Testis (tissue), 5 donors: ENCODE measurements at places on chromosomes 4 and X.

DNA sequence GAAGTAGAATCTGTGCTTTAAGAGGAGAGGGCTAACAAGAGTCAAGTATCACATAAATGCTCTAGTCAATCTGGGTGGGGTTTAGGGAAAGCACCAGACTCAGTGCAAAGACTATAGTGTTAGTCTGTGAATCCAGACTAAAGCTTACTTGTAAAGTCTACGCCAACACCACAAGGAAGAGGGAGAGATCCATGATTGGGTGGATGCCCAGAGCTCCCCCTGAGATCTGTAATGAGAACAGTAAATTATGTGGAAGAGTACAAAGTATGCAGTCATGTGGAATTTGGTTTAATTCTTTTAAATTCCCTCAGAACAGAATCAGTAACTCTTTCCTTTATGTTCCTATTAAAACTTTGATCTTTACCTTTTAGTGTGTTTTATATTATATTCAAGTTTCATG, 354.7 kb upstream of the SPANXN4 start:
- DNase-seq: no peak

DNA sequence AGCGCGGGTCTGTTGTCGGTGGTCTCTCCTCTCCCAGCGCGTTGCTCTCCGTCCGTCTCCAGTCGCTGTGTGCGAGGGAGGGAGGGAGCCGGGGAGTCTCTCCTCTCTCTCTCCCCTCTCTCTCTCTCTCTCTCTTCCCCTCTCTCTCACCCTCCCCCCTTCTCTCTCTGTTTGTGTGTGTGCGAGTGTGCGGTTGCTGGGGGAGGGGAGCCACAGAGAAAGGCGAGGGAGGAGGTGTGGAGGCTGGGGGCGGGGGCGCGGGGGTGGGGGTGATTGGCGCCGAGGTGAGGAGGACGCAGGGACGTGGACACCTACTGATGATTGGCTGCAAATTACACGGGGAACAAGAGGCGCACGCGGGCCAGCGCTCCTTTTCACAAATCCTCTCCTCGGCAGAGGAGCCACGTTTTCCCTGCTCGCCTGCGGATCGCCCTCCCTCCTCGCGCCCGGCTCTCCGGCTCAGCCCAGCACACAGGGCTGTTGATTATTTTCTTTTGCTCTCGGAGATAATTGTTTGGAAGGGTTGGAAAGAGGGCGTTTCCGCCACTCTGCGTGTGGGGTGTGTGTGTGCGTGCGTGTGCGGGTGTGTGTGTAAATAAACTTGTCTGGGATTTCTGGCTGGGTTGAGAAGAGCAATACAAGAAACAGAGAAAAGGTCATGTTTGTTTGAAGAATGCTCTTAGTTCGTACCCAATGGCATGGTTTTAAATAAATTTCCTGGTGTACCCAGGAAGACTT, at the start of gene CXXC4:
Gene CXXC4, minus strand, starts transcription at position 73 of the 738 bp plus-strand sequence. CDS start 3,092 bp downstream, outside the sequence.
- peak; percentile 88 for DNase-seq

GRCh38 chr4:7444731-7445130, 10.0 kb upstream of the PSAPL1 start:
- no peak for DNase-seq

DNA sequence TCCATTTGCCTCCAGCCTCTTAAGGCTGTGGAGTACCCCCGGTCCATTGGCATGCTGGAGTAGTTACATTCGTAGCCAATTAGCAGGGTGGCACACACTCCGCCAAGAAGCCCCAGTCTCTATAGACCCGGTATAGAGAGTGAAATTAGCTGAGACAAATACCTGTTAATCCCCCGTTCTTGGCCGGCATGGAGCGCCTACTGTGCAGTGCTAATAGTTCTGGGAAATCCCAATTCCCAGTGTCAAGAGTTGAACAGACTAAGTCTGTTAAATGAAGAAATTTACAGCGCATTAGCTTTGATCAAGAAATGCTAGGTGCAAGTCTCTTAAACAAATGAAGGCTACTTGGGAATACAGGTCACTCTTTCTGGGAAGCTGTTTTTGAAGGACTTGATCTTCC, 127.8 kb upstream of the ARX start:
- DNase-seq: no peak

DNA sequence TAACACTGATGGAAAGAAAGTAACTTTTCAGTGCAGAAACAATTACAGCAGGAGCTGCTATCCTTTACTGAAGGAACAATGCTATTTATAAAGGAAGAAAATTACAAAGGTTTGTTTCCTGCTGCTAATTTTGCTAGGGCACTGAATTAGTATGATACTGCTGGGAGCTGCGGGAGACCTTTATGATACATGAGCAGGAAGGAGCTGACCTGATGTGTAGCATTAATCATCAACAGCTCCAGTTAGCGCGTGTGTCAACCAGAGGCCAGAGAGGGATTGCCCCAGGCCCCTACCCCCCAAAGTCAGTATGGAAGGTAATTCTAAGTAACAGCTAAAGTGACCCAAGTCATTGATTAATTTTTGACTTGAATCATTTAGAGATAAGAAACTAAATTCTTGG, 728.9 kb downstream of the PCDH18 start:
- DNase-seq: no peak

DNA sequence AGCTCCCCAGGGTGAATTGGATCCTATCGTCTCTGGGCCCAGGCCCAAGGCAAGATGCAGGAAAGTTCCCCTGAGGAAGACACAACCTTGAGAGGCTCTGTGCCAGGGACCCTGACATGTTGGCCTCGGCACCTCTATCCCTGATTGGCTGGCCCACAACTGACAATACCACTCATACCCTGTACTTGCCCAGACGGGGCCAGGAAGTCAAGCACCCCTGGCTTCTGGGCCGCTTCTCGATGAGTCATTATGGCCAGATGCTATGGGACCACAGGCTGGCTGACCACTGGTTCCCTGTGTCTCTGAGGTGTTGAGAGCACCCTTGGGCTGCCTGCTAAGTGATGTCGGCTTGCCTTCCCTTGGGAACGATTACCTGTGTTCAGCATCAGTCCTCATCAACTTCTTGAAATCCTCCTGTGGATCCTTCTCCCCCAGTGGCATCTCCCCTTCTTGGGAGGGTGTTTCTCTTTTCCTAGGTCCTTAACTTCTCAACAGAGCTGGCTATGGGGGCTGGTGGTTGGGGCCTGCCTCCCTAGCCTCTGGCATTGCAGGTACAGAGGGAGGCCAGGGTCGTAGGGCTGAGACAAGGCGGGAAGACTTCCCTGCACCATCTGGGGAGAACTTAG, 54.5 kb upstream of the MAMLD1 start:
- no peak for DNase-seq

DNA sequence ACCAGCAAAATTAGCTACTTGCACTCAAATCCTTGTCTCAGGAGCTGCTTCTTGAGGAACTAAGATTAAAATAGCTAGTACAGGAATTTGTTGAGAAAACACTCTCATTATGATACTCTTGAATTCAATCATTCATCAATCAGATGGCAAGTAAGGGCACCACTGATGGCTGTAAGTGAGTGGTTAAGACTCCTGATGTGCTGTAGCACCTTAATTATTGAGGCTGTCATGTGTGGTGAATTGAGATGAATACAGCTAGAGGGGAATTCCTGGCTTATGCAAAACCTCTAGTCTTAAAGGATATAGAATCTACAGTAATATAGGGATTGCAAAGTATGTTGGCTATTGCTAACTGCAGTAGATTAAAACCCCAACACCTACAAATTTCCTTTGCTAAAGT, 509.1 kb downstream of the IQCM start:
- no peak for DNase-seq

- DNase-seq: no peak
These were observed 54.5 kb upstream of the FBXW7 start for GRCh38 chr4:152590179-152591031.

DNA sequence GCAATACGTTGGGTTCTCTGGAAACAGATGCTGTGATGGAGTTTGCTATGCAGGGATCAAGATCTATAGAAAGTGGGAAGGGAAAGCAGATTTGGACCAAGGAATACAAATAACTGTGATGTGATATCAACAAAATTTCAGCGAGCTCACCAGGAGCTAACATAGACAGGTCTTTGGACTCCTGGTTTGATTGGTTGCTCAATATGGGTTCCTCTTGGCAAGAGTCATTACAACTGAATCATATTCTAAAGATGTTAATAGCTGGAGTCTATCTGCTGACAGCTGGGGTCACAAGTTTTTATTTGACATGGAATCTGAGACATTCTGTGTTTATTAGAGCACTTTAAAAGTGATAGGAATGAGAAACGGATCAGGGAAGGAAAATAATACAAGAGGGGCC, 637.6 kb upstream of the GNPDA2 start:
- DNase-seq: no peak

GRCh38 chrX:119121341-119121740, 6.3 kb downstream of the KIAA1210 start:
- DNase-seq: no peak

DNA sequence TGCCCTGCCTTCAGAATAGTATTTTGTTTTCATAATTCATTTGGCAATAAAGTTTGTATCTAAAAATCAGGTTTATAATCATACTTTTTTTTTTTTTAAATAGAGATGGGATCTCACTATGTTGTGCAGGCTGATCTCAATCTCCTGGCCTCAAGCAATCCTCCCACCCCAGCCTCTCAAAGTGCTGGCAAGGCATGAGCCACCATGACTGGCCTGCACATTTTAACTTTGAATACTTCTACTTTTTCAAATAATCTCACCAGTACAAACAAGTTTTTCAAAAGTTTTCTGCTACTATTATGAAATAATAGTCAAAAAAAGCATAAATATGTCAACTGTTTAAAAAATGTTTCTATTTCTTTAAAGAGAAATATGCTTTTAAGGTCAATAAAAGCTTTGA, 69.6 kb upstream of the GPR34 start:
- no peak for DNase-seq

DNA sequence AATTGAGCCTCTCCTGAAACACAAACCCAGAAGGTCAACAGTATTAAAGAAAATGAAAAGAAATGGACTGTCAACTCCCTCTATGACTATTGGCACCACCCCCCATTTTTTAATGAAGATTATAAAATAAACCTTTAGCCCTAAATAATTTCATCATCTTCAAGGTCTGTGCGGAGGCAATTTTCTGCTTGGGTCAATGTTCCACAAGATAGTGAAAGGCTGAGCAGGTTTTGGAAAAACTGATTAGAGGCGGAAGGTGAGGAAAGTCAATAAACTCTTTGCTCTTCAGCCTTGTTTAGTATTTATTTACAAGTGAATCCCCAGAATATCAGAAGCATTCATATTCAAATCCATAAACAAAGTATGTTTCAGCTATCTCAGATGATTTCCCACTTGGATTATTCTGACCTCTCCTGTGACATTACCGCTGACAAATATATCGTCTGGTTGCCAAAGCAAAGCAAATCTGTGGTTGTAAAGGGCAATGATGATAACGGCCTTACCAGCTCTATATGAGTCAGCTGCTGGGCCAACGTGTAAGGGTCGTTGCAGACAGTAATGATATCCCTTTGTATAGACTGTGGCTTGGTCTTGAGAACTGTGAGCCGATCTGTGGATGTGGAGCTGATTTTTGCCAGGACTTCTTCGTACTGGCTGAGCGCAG, 24.0 kb downstream of the RASGEF1B start:
- no peak for DNase-seq

GRCh38 chrX:104662694-104663093, 96.7 kb downstream of the IL1RAPL2 start:
- DNase-seq: no peak

GRCh38 chrX:51098046-51098445, 187.5 kb downstream of the BMP15 start:
- no peak for DNase-seq

DNA sequence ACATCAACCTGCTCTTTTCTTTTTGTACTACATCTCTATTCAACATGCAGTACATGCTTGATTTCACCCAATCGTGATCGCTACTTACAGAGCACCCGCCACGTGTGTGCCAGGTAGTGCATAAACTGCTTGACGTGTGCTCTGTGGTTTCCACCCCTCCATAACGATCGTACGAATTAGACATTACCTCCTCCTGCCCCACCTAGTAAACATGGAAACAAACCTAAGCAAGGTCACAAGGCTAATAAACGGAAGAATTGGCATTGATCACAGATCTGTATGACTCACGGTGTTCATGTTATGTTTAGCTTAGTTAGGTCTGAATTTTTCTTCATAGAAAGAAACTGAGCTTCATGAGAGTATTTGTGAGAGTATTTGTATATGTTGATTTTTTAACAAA, 64.1 kb downstream of the STX18 start:
- no peak for DNase-seq
